Caco-2 (cell line): ENCODE measurements at places on chromosomes 16 and 17. TPM values are rescaled to one million over a fixed set of nuclear protein-coding genes. Genes with fewer than 3 reads are reported as not detected.
A peak's percentile ranks its signal among the peaks of the same experiment; 100 is the strongest.

Gene ABCA10
- not detected in 2 replicates for total RNA-seq

Gene CES3
- 0.79 and 0.95 TPM in 2 replicates for total RNA-seq

Gene KRT36
- not detected in 2 replicates for total RNA-seq

Gene KCNAB3
- total RNA-seq, result 1.2 and 2.0 TPM in 2 replicates

Gene MPV17L
- 3.7 and 4.6 TPM in 2 replicates for total RNA-seq

Gene HSD17B2
- 5.1 and 5.2 TPM in 2 replicates for total RNA-seq

Gene OR4D2
- total RNA-seq, result not detected in 2 replicates

DNA sequence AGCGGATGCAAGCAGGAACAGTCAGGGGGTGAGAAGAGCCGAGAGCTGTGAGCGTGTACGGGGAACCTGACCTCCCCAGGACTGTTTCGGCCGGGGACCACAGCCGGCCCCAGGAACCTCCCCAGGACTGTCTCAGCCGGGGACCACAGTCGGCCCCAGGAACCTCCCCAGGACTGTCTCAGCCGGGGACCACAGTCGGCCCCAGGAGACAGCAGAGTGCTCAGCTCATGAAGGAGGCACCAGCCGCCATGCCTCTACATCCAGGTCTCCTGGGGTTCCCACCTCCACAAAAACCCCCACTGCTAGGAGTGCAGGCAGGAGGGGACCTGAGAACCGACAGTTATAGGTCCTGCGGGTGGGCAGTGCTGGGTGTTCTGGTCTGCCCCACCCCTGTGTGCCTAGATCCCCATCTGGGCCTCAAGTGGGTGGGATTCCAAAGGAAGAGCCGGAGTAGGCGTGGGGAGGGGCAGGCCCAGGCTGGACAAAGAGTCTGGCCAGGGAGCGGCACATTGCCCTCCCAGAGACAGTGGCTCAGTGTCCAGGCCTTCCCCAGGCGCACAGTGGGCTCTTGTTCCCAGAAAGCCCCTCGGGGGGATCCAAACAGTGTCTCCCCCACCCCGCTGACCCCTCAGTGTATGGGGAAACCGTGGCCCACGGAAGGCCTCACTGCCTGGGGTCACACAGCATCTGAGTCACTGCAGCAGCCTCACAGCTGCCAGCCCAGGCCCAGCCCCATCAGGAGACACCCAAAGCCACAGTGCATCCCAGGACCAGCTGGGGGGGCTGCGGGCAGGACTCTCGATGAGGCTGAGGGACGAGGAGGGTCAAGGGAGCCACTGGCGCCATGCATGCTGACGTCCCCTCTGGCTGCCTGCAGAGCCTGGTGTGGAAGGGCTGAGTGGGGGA is 4.3 kb downstream of the RHBDF1 start:
- no peak for DNase-seq

DNA sequence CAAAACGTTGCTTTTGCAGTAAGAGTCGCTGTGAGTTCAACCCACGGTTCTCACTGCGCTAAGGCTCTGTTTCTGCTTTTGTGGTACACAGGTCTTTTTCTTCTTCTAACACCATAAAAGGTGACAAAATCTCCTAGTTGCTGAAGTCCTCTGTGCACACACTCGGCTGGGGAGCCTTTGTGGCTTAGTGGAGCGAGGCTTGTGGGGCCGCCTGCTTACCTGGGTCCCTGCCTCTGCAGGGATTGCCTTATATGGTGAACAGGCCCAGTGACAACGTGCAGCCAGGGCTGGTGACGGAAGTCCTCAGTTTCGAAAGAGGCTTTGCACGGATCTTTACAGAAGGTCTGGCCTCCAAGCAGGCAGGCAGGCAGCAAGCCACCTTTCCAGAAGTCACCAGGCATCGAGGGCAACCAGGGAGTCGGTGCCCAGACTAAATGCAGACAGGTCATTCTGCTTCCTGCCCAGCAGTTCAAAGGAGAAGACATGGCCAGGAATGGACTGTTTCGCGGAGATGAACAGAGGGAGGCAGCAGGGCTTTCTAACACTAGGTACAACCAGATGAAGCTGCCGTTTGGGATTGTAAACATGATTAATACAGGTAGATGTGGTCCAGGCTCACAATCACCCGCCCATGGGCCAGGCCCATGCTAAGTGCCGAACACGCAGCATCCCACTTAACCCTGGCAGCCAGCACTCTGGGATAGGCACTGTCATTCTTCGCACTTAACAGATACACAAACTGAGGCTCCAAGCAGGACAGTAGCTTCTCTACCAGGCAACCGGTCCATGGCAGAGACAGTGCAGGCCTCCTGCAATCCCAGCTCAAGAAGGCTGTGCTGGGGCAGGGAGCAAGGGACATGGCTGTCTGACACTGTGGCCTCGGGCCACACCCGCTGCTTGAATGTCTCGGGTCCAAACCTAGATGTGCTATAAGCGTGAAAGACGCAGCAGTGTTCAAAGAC is 10.7 kb upstream of the MEAK7 start:
- DNase-seq, result peak; percentile 89

GRCh38 chr17:6386041-6386630 is 48.8 kb downstream of the AIPL1 start:
- DNase-seq, result no peak

DNA sequence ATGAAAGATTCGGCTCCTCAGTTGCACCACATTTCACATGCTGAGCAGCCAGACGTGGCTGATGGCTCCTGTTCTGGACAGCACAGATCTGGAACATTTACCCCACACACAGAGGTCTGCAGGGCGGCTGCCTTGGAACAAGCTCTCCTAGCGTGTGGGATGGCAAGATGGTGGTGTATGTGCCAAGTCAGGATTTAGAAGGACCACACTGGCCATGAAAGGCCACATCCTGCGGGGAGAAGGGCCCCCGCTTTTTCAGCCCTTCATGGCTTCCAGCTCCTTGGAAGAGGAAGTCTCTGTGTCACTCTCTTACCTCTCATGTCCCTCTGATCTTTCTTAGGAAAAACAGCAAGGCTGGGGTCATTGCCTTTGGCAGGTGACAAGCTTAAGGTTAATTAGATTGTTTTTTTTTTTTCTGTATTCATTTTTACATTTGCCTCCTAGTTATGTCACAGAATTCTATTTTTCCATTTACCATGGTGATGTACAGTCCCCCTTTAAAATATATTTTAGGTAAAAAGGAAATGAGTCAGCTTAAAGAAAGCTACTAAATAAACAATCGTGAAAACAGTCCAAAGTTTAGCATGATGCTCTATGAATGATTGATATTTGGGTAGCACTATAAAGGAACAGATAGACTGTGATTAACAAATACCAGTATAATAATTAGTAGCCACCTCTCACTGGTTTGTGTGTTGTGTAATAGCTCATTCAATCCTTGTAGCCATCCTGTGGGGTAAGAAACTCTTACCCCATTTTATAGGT is 396.6 kb downstream of the CPPED1 start:
- no peak for DNase-seq

DNA sequence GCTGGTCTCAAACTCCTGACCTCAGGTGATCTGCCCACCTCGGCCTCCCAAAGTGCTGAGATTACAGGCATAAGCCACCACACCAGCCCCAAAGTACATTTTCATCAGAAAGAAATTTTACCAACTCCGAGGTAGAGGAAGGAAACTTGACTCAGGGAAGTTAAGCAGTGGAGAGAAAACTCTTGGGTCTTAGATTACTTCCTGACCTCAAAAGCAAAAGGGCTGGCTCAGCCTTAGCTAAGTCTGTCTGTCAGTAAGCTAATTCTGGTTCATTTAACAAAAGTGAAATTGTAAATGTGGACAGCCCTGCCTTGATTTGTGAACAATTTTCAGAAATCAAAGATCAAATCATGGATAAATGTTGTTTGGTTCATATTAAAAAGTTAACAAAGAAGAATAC is 30.6 kb downstream of the MAP2K6 start:
- no peak for DNase-seq

DNA sequence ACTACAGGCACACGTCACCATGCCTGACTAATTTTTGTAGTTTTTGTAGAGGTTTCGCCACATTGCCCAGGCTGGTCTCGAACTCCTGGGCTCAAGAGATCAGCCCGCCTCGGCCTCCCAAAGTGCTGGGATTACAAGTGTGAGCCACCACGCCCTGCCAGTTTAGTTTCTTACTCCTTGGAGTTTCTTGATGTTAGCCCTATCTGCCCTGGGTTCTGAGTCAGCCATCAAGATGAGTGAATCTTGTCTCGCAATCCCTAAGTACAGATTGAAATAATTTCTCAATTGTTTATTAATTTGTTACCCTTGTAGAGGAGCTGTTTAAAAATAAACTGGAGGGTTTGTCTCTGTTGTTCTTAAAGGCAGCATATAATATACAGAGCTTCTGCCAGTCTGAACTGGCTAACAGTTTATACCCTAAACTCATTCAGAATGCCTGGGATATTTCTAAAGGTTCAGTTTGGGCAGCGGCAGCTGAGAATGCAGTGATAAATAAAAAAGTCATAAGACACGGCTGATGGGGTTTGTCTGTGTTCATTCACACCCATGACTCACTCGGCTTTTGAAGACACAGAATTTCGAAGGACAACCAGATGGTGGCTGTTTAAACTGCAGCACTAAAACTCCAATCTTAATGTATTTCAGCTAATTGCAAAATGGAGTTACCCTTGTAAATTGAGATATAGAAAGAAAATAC is 39.6 kb downstream of the GPRC5B start:
- no peak for DNase-seq

DNA sequence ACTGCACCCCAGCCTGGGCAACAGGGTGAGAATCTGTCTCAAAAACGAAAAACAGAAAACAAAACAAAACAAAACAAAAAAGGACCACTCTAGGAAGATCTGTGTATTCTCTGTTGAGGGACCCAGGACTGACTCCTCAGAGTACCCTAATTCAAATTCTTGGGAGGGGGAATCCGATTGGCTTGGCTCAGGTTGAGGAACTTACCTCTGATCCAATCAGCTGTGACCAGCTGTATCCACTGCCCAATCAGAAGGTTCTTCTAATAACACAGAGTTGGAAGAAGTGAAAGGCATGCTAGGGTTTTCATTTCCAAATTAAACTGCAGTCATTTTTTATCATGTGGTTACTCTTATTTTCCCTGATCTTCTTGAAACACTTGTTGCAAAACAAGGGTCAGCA is 105.9 kb upstream of the CACNG3 start:
- no peak for DNase-seq

DNA sequence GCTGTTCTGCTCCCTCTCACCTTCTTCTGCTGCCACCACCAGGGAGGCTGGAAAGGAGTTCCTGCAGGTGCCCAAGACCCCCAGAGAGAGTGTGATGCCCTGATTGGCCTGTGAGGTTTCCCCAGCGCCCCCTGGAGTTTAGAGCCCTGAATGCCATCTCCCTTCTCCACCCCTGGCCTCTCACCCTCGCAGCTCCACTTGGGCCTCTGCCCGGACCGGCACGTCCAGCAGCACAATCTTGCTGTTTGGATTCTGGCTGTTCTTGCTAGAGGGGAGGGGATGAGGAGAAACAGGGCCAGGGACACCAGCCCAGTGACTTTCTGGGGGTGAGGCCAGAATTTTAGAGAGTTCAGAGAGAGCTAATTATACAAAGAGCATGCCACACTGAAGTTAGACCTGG is 12.5 kb upstream of the FAM171A2 start:
- DNase-seq, result peak; percentile 39

DNA sequence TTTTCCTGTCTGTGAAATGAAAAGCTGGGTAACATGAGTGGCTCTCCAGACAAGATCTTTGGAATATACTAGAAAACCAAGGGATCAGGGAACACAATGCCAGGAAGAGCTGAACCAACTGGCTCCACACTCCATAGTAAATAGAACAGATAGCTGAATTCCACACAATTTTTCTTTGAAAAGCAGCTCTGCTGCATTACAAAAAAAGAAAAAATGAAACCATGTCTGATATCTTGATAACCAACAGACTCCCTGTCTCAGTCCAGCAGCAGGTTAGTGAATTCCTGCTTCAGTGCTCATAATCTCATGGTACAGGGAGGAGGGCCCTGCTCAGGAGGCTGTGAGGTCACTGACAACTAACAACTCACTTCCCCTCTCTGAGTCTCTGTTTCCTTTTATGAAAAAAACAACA is 97.1 kb downstream of the CDH11 start:
- DNase-seq, result no peak

- DNase-seq, result peak; percentile 55
Observed at GRCh38 chr17:49370971-49371834, 9.2 kb upstream of the ZNF652 start.

DNA sequence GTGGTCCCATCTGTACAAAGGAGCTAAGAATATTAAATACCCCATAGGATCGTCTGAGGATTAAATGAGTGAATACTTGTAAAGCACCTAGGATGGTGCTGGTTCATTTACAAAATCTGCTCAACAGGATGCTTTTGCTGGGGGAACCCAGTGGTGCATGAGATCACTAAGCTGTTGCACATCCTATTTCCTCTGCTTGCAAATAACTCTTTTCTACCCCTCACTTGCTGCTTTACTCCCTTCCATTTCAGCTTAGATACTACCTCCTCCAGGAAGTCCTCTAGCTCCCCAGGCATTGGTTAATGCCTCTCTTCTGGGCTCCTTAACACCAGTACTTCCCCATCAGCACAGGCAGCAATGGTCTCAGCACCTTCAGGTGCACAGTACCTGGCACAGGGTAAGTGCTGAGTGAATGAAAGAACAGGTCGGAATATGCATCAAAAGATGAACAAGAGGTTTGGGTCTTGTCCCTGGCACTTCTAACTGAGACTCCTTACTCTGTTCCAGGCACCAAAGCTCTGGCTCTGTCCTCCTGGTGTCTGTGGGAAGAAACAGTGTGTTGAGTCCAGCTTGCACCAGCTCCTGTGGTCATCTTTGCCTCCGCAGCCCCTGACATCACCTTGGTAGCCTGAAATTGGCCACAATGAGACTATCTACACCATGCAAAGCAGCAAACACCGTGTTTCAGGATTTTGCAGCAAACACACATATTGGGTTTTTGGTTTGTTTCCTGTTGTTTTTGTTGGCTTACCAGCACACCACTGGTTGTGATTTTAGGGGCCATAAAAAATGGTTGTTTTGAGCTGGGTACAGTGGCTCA is 24.1 kb upstream of the IL21R start:
- DNase-seq, result no peak

DNA sequence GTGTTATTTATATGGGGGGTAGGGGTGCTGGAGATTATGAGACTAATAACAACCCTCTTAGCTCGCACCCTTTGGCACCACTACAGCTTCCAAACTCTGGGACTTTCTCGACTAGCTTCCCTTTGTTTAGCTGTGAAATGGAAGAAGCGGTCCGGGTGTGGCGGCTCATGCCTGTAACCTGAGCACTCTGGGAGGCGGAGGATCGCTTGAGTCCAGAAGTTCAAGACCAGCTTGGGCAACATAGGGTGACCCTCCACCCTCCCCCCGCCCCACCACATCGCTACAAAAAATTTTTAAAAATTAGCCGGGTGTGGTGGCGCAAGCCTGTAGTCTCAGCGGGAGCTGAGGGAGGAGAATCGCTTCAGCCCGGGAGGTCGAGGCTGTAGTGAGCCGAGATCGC is 814 bp upstream of the CDH3 start:
- no peak for DNase-seq

- no peak for DNase-seq
Observed at GRCh38 chr17:43530288-43531081, 15.7 kb downstream of the ETV4 start.
